Activated CD4-positive, alpha-beta T cell treated with anti-CD3 and anti-CD28 coated beads, Interleukin-2, amount 10 ng/mL, durations not matched to agents 24 days and 14 days (primary cell): ENCODE measurements at places on chromosomes 6 and 20. TPM values are rescaled to one million over a fixed set of nuclear protein-coding genes. Genes with fewer than 3 reads are reported as not detected.
A peak's percentile ranks its signal among the peaks of the same experiment; 100 is the strongest.

DNA sequence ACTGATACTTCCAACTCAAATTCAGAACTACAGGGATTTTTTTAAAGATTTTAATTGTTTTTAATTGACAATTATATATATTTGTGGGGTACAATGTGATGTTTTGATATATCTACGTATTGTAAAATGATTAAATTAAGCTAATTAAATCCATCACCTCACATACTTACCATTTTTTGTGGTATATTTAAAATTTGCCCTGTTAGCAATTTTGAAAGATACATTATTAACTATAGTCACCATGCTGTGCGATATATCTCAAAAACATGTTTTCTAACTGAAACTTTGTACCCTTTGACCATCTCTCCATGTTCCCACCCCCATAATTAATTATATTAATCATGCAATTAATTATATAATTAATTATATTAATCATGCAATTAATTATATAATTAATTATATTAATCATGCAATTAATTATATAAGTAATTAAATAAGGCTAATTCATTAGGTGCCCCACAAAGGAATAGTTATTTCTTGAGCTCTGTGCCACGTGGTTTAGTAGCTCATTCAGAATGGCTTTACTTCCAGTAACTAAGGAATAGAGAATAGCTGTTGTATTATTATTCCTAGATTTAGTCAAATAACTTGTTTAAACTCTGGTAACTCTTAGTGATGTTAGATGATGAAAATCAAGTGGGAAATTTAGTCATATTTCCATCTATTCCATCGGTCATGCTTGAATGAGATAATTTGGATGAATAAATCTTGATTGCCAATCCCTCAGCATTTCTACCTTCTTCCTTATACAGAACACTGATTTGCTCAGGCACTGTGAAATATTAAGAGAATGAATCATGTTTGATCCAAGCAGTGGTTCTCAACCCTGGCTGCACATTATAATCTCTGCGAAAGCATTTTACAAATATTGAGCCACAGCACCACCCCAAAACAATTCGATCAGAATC, 25.1 kb downstream of the LOC128125822 start:
- H3K27ac ChIP-seq, result no peak overlapping the region
- H3K4me3 ChIP-seq, result peak overlapping the region; percentile 90
- peaks cover 5% of the 10 kb centered on the region for H3K27me3 ChIP-seq
- H3K36me3 ChIP-seq, result no peaks in the 10 kb centered on the region
- peaks cover 16% of the 10 kb centered on the region for H3K4me1 ChIP-seq
- no peak for DNase-seq

DNA sequence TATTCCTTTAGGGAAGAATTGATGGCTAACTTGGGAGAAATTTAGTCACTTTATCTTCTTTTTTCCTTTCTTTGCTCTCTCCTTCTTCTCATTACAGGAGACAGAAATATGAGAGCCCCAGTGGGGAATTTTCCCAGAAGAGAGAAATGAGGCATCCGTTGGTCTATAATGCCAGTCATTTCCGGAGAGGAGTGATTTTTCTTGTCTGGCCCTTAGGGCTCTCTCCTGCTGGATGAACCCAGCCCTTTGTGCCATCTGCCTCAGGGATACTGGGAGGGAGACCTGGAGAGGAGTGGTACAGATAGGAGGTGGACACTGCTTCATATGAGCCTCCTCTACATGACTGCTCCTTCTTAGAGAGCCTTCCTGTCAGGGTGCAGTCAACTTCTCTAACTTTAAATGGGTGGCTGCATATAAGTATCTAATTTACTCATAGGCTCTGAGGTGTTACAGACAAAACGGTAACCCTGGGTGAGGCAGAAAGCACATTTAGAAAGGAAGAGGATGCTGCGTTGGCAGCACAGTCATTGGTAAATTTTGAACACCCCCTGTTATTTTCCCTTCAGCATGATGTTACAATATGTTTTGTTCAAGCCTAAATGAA, 21.9 kb downstream of the RIMS1 start:
- H3K27ac ChIP-seq, result no peak overlapping the region
- no peaks in the 10 kb centered on the region for H3K36me3 ChIP-seq
- no peak overlapping the region for H3K4me3 ChIP-seq
- H3K27me3 ChIP-seq, result no peaks in the 10 kb centered on the region

The HACE1 gene
- 18.6 and 21.3 TPM in 2 replicates for total RNA-seq

The CAP2 gene
- total RNA-seq, result not detected in 2 replicates

The TMEM244 gene
- not detected in 2 replicates for total RNA-seq

The SLC17A2 gene
- 0.14 TPM in 1 of 2 replicates, not detected in the other for total RNA-seq

DNA sequence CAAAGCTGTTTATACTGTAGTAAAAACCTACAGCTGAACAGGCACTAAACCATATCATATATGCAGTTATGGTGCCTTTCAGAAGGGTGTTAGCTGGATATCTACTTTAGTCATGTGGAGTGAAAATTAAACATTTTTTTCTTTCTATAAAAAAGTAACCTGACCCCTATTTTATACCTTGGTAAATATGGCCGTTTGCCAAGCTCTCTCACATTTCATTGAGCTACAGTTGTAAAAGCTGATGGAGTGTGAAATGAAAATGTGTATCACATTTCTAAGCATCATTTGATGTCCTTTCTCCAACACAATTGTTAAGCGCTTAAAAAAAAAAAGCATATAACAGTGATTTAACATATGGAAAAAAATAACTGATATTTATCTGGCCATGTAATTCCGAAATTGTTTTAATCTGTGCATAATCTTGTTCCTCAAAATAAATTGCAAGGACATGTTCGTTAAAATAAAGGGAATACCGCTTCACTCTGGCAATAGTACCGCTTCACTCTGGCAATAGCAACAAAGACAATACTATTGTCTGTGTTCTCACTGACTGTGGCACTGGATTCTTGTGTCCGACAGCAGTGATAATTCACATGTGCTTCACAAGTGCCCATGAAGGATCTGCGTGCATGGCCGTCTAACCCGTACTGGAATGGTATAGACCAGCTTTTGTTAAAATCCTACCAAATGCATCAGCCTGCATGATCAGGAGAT, 391.8 kb upstream of the SOX4 start:
- H3K27me3 ChIP-seq, result no peaks in the 10 kb centered on the region
- H3K4me1 ChIP-seq, result peaks cover 6% of the 10 kb centered on the region
- H3K27ac ChIP-seq, result no peak overlapping the region

DNA sequence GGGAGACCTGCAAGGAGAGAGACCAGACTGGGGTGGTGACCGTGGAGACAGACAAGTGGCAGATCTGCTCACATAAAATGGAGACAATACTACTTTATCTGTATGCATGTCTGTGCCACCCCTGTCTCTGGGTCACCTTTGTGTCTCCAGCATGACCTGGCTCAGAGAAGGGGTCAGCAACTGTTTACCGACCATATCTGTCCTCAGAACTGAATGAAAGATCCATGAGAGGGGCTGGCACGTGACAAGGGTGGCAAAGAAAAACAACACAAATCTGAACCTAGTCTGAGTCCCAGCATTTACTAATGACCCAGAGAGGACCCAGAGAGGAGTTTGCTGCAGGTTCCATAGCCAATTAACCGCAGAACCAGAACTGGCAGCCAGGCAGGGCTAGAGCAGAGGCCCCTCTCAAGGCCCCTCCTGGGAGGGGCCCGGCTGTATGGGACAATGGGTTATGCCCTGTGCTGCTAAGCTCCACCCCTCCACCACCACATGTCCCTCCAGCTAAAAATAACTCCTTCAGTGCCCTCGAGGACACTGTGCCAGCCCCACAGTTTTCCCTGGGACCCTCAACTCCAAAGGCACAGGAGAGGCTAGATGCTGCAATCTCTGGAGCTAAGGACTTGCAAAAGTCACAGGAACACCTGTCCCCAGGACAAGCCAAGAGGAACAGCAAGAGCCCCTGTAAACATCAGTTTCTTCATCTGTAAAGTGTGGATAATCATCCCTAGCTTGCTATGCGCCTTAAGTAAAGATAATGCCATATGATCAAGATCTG, 2.2 kb downstream of the AHCY start:
- no peak for DNase-seq
- H3K27ac ChIP-seq, result peak overlapping the region; percentile 38
- peaks cover 18% of the 10 kb centered on the region for H3K4me1 ChIP-seq
- H3K36me3 ChIP-seq, result peaks cover 7% of the 10 kb centered on the region
- no peaks in the 10 kb centered on the region for H3K27me3 ChIP-seq
- H3K4me3 ChIP-seq, result peak overlapping the region; percentile 91

DNA sequence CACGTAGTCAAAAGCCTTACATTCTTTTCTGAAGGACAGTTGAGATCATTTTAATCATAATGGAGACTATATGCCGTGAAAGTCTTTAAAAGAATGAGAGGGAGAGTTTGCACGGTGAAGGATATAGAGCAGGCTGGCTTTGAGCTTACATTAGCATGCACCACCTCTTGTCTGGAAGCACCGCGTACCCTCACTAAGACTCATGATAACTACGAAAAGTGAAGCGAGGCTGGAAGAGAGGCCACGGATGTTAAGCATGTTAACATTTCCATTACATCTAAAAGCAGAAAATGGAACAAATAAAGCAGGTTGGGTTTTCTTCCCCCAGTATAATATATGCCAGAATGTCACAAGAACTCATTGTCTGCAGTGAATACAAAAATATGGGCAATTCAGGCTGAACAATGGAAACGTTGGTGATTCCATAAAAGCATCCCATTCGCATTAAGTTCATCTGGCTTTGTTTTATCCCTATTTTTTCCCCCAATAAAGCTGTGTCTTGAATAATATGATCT, 40.6 kb upstream of the NKX2-2 start:
- peaks cover 29% of the 10 kb centered on the region for H3K4me1 ChIP-seq
- H3K27me3 ChIP-seq, result no peaks in the 10 kb centered on the region
- no peak overlapping the region for H3K4me3 ChIP-seq
- no peak for DNase-seq
- H3K36me3 ChIP-seq, result no peaks in the 10 kb centered on the region
- no peak overlapping the region for H3K27ac ChIP-seq

GRCh38 chr6:10882657-10883171, 873 bp upstream of the GCM2 start:
- H3K27ac ChIP-seq, result no peak overlapping the region
- peaks cover 77% of the 10 kb centered on the region for H3K27me3 ChIP-seq
- DNase-seq, result no peak
- peaks cover 3% of the 10 kb centered on the region for H3K4me1 ChIP-seq
- no peak overlapping the region for H3K4me3 ChIP-seq
- peaks cover 2% of the 10 kb centered on the region for H3K36me3 ChIP-seq

GRCh38 chr6:119333707-119334295, 15.8 kb downstream of the MAN1A1 start:
- no peak overlapping the region for H3K4me3 ChIP-seq
- H3K27ac ChIP-seq, result no peak overlapping the region
- H3K4me1 ChIP-seq, result peaks cover 48% of the 10 kb centered on the region

The CSNK2A1 gene
- total RNA-seq, result 179 TPM in 2 replicates

DNA sequence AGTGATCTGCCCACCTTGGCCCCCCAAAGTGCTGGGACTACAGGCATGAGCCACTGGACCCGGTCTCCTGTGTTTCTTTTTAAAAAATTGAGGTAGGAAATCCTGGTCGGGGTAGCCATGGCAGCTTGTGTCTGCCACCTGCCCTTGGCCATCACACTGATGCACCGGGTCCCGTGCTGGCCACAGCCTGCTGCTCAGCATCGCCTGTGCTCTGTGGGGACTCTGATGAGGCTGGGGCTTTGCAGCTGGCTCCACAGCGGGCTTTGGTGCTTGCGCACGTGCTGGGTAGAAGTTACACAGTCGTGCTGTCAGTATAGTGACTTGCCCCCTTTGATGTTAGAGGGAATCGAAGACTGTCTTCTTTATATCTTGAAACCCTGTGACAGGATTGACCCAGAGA, 66.7 kb downstream of the SMAP1 start:
- DNase-seq, result no peak
- H3K27me3 ChIP-seq, result no peaks in the 10 kb centered on the region
- no peak overlapping the region for H3K4me3 ChIP-seq
- H3K4me1 ChIP-seq, result peaks cover 9% of the 10 kb centered on the region

- no peak overlapping the region for H3K27ac ChIP-seq
- no peaks in the 10 kb centered on the region for H3K36me3 ChIP-seq
- DNase-seq, result no peak
- H3K4me1 ChIP-seq, result peaks cover 19% of the 10 kb centered on the region
- peaks cover 26% of the 10 kb centered on the region for H3K27me3 ChIP-seq
Measured at GRCh38 chr6:3211681-3212080, 15.8 kb downstream of the TUBB2B start.

The ADGRG6 gene
- total RNA-seq, result not detected in 2 replicates

- H3K36me3 ChIP-seq, result no peaks in the 10 kb centered on the region
- DNase-seq, result peak; percentile 92
- peaks cover 13% of the 10 kb centered on the region for H3K4me1 ChIP-seq
- peaks cover 2% of the 10 kb centered on the region for H3K27me3 ChIP-seq
- peak overlapping the region; percentile 51 for H3K4me3 ChIP-seq
Measured at GRCh38 chr6:44655412-44656342, 268.2 kb downstream of the CDC5L start.
